Lung (tissue), 17 donors: ENCODE measurements at places on chromosomes 12 and 14. TPM values are rescaled to one million over a fixed set of nuclear protein-coding genes. Genes with fewer than 3 reads are reported as not detected.

APOLD1 gene
- polyA plus RNA-seq: 3.1 TPM

- H3K36me3 ChIP-seq: no peaks in the 10 kb centered on the region
- no peak for DNase-seq
- no peak overlapping the region for H3K4me3 ChIP-seq
- H3K27me3 ChIP-seq: no peaks in the 10 kb centered on the region
- no peak overlapping the region for H3K27ac ChIP-seq
These were observed 106.1 kb downstream of the PDE3A start for GRCh38 chr12:20474443-20474842.

RNASE3 gene
- polyA plus RNA-seq: 2.5 TPM

PRH1 gene
- 3.1 TPM for polyA plus RNA-seq

DNA sequence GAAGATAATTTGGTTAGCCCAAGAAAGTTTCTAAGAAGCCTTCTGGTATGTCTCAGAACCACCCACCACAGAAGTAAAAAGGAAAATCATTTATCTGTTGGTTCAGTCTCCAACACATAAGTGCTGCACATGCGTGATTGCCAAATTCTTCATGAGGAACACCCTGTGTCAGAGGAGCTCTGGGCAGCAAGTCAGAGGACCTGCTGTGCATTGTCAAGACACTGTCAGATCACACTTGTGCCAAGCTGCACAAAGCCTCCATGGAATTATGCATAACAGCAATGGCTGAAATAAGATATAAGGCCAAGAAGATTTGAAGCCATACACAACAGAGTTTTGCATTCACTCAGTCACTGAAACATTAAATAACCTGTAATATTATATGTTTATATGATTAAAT is 1304.7 kb upstream of the FLRT2 start:
- H3K27me3 ChIP-seq: no peaks in the 10 kb centered on the region
- DNase-seq: peak; percentile 77
- no peaks in the 10 kb centered on the region for H3K36me3 ChIP-seq
- H3K27ac ChIP-seq: no peak overlapping the region
- no peak overlapping the region for H3K4me3 ChIP-seq
